ENCODE measurements at places on chromosomes 2 and 18.

GRCh38 chr2:1981850-1982249, 237.5 kb upstream of the PXDN start:
- no peak for DNase-seq

DNA sequence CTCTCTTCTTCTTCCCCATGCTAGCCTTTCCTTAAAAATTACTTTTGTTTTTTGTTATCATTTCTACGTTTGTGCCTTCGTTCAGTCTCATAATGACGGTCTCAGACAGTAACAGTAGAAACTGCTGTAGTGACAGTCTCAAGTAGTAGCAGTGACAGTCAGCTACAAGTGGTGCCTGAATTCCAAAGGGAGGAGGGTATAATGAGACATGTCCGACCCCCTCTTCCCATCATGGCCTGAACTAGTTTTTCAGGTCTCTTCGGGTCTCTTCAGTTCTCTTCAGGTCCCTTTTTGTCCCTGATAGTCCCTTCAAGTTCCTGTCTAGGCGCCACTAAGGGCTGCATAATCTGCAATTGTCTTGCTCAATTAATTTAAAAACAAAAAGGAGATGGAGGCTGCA, 12.6 kb downstream of the TMEM131 start:
- no peak for DNase-seq

DNA sequence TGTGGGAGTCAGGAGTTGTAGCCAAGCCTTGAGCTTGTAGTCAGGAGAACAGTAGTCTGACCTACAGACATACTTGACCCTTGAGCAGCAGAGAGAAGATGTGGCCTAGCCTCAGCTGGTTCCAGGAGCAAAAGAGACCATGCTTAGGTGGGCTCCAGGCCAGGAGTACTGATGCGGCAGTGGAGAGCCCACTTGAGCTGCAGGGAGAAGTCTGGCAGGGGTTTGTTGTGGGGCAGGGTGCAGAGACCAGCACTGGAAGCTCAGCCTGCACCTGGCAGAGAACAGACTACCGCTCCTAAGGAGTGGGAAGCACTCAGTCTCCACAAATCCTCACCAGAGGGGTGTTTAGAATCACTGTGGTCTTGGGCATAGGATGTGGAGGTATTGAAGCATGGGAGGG, 197.9 kb downstream of the TPGS2 start:
- DNase-seq, result no peak

- DNase-seq, result no peak
These were observed 56.8 kb downstream of the C2orf74 start for GRCh38 chr2:61218817-61219170.

DNA sequence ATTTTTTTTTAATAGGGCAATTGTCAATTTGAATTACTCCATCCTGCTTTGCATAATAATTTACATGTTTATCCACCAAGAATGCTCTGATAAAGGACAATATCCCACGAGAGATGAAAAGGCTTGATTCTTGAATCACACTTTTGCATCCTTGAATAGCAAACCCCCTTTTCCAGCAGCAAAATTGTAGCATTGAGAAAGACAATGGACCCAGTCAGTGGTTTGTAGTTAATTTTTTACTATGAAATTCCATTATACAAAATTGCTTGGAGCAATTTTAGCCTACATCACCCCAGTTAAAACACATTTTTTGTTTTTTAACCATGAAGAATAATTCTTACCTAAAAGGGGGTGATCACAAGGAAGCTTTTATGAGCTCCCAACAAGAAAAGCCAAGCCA, 255.1 kb downstream of the RND3 start:
- no peak for DNase-seq

DNA sequence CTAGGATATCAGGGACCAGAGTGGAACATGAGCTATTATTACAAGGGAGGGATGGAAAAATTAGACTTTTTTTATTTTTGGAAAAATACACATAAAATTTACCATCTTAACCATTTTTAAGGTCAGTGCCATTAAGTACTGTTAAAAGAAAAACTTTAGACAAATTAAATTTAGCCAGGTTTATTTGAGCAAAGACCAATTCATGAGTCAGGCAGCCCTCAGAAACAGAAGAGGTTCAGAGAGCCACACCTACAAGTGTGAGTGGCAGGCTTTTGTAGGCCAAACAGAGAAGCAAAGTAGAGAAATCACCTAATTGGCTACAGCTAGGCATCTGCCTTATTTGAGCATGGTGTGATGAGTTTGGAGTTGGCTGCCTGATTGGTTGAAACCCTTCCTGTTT, 301.3 kb upstream of the RAB12 start:
- no peak for DNase-seq

DNA sequence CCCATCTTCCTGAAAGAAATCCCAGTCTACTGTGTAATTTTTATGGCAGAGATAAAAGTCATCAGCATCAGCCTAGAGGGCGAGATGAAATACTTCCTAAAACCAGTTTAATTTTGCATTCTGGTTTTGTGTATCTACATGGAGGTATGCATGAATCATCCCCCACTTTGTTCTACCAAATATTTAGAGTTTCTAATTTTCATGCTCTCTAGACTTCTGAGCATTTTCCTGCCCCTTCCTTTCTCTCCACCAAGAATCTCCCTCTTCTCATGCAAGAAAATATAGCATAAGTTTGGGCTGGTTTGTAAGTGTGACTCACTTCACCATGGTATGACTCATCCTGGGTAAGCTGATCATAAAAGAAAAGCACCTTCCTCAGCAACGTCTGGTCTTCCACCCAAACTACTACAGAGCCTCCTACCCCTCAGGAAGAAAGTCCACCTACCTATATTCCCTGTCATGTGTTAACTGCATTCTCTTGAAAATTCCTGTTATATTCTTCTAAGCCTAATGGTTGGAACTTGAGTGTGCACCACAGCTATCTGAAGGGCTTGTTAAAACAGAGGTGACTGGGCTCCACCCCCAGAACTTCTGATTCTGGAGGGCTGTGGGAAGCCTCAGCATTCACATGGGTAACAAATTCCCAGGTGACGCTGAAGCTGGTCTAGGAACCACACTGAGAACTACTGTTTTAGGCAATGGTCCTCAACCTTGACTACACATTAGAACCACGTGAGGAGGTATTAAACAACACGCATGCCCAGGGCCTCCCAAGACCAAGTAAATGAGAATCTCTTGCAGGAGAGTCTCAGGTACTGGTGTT, 37.4 kb upstream of the RAPGEF4 start:
- DNase-seq, result no peak

DNA sequence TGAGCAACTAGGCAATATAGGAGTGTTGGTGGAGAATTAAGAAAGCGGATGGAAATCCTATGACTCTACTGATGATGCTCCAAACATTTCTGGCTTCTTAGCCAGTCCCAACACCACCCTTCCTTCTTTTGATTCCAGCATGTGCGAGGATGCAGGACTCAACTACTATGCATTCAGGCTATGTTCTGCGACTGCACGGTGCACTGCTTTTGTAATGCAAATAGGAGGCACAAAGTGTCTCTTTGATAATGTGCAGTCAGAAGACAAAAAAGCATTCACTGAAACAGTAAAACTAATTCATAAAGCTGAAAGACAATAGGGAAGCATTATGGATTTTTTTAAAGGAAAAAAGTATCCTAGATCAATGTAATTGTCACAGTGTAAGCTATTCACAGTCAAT, 106.7 kb downstream of the MEIS1 start:
- DNase-seq, result no peak

GRCh38 chr2:220194630-220195584, 567.5 kb downstream of the SLC4A3 start:
- DNase-seq, result no peak

DNA sequence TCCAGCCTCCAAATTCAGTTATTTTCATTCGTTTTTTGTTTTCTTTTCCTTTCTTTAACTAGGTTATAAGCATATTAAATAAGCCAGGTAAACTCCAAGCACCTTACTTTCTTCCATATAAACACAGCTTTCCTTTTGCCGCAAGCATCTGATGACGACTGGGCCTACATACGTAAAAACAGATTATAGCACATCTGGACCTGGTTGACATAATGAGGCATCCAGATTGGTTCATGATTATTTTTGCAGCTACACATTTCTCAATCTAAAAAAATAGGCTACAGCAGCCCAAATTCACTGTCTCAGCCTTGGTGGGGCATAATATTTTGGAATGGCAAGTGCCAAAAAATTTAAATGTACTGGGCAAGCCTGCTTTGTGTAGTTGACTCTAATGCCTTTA, 7.7 kb downstream of the CYP1B1 start:
- DNase-seq, result no peak

- DNase-seq, result no peak
These were observed 262.2 kb upstream of the KLHL29 start for GRCh38 chr2:23122681-23123215.

- no peak for DNase-seq
These were observed 1.4 kb downstream of the ARL4C start for GRCh38 chr2:234495251-234496054.

DNA sequence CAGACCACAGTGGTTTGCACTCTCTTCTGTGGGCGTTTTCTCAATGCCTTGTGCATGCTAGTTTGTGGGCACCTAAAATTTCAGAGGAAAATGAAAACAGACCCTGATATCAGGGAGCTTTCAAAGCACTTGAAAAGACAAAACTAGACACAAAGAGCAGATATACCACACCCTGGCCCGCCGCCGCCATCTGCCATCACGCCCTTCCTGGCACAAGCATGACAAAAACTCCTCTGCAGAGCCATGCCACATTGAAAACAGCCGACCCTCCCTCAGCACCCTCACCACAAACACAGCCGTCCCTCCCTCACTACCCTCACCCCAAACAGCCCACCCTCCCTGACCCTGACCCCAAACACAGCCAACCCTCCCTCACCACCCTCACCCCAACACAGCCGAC, 84.8 kb upstream of the RAB6C start:
- no peak for DNase-seq

- DNase-seq, result peak; percentile 14
These were observed 47.6 kb downstream of the KLHL29 start for GRCh38 chr2:23432531-23432930.

GRCh38 chr2:224875153-224875552, 159.0 kb upstream of the CCDC195 start:
- DNase-seq, result no peak

GRCh38 chr2:45960057-45960863, 308.8 kb downstream of the PRKCE start:
- no peak for DNase-seq

GRCh38 chr18:37551846-37552245, 13.8 kb downstream of the CELF4 start:
- DNase-seq, result no peak

DNA sequence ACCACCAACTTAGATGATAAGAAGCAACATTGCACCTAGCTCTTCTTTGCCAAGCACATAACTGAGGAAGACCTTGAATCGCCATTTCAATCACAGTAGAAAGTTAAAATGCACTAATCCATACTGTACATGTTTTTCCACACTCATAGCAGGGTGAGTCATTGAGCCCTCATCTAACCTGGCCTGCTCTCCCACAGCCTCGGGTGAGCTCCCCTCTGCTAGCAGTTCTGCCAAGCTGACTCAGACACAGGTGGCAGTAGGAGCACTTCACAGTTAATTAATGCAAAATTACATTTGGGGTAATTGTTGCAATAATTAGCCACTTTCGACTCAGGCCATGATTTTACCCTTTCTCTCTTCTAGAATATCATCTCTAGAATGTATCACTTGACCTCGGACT, 1632.8 kb upstream of the CELF4 start:
- DNase-seq, result no peak

DNA sequence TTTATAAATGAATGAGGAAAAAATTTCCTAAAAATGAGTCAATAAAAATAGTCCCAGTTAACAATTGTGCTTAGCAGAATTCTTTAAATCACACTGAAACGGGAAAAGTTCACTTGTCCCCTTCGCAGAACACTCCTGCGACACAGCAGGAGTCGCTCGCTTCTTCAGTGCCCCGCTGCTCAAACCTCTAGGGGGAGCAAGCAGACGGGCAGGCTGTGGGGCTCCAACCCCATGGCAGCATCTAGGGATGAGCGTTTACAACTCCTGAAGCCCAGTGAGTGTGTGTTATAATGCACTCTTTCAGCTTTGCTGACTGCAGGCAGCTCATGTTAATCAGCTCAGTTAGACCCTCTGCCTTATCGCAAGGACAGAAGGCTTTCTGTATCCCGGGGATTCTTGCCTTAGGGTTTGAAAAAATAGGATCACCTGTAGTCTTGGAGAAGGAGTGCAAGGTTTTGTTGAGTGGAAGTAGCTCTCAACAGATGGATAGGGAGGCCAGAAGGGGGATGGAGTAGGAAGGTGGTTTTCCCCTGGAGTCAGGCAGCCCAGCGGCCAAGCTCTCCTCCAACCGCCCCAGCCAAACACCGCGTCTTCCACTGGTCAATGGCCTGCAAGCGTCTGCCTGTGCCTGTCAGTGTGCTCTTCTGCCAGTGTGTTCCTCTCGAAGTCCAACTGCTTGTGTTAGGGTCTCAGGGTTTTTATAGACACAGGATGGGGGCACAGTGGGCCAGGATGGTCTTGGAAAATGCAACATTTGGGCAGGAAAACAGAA, 1977.7 kb upstream of the LRRTM1 start:
- no peak for DNase-seq

- no peak for DNase-seq
These were observed 27.6 kb downstream of the TTR start for GRCh38 chr18:31619291-31619690.

GRCh38 chr18:60385693-60386092, 13.1 kb upstream of the MC4R start:
- no peak for DNase-seq

DNA sequence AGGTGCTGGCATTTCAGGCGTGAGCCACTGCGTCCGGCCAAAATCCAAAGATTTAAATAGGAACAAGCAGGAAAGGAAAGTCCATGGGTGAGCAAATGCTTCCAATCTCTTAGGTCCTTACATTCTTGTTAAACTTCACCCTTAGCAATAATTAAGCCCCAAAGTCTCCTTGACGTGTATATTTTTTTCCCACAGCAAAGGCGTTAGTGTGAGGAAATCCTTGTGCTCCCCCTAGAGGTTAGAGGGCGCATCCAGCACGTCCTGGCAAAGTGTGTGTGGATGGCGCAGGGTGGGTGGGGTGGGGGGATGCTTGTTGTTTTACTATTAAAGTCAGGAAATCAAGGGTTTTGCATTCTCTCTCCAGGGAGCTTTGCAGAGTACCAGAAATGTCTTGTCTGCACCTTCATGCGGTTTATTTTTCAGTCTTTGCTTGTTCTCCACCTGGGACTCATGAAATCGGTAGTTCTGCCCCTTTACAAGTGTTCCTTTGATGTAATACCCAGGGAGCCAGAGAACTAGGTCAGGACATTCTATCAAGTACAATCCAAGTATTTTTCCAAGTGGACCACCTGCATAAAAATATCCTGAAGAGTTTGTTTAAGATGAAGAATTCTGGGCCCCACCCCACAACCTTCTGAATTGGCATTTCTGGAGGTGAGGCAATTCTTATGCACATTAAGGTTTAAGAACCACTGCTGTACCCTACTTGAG, 22.2 kb upstream of the ITSN2 start:
- peak; percentile 56 for DNase-seq

- no peak for DNase-seq
These were observed 85.7 kb downstream of the SUCLG1 start for GRCh38 chr2:84373391-84373790.

- no peak for DNase-seq
These were observed 79.7 kb downstream of the COBLL1 start for GRCh38 chr2:164761737-164762460.

Measured in activated naive CD4-positive, alpha-beta T cell treated with anti-CD3 and anti-CD28 coated beads, Interleukin-2, amount 50 U/mL, for 72 hours (primary cell).